ENCODE measurements at places on chromosomes 7 and 10.
A peak's percentile ranks its signal among the peaks of the same experiment; 100 is the strongest.

DNA sequence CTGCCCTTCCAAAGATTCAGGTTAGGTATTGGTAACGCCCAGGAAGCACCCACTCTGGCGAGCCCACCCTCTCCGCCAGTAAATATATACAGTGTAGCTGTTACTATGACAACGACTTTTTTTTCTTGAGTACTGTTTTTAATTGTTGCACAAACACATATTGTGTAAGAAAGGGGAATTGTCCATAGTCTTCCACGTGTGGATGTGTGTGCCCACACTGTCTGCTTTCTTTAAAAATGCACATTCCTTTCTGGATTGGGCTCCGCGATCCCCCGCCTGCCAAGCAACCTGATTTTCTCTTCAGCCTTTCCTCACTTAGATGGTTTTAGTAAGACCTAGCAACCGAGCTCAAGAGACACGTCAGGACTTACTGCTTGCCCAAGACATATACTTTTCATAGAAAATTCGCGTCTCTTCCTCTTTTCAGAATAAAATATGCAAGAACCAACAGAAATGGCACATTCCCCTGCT lies 247.8 kb downstream of the EBF3 start:
- no peak for DNase-seq

- no peak for DNase-seq
These were observed 545.9 kb downstream of the GFRA1 start for GRCh38 chr10:115727129-115727528.

GRCh38 chr7:5546626-5547025 lies 123.0 kb upstream of the TNRC18 start:
- DNase-seq, result no peak

DNA sequence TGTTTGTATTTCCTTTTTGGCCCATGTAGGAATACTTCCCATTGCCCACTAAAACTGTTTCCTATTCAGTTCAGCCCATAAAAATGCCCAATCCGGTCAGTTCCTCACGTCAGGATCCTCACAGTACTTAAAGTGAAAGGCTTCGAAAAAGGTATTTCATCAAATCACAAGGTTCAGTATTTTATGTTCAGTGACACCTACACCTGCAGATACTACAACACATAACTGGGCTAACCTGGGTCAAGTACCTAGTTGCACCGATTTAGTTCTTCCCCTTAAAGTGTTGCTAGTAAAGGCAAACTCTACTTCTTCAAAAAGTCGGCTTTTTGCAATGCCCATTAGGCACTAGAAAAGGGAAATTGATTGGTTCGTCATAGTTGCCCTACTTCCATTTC lies 1.1 kb downstream of the SNX13 start:
- no peak for DNase-seq

- no peak for DNase-seq
These were observed 117.8 kb downstream of the GFRA1 start for GRCh38 chr10:116155191-116155590.

DNA sequence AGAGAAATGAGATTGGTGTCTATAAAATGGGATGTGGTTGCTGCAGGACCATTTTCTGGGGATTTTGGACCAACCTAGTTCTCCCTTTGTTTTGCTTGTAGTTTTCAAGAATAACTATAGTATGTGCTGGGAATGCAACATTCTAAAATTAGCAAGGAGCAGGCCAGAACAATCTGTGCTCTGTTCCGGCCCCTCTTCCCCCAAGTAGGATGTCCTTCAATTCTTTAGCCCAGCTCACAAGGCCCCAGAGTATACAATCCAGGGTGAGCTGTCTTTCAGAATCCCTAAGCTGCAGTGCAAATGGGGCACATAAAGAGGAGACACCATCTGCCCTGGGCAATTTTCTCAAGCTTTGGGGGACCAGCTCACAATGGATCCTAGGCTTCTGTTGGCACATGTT lies 809.1 kb downstream of the TNS3 start:
- no peak for DNase-seq

DNA sequence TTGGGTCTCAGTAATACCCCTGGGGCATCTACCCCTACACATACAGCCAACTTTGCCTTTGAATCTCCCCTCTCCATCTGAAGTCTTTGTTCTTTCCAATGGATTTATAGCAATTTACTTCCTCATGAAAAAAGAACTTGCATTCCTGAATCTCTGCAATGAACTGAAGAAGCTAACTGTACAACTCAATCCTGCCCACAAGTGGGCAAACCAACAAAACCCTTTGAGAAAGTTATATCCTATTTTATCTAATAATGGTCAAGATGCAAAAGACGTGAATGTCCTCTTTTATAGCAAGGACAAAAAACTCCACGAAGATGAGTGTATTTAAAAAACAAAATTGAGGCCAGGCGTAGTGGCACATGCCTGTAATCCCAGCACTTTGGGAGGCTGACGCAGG lies 991.3 kb downstream of the LRMDA start:
- DNase-seq, result no peak

DNA sequence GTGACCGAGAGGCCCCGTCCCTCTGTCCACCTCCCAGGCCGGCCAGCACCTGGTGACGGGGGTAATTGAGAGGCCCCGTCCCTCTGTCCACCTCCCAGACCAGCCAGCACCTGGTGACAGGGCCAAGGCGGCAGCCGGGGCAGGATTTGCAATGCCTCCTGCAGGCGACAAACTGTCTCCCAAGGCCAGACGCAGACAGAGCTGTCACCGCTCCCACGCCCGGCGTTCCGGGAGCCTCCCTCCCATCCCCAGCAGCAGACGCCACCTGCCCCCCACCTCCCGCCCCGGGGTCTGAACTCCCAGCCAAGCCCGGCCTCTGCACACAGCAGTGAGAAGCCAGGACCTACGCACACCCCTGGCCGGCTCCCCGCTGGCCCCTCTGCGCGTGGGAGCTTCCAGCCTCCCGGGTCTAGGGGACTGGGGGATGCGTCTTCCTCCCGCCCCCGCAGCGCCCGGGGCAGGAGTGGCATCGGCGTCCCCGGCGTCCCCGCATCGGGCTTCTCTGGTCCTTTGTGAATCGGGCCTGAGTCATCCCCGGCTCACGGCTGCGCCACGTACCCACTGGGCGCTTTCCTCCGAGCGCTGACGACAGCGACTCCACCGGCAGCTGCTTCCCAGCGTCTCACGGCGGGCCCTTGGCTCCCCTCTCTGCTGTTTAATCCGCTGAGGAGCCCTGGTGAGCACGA lies 95.1 kb upstream of the DIP2C start:
- DNase-seq, result peak; percentile 32

DNA sequence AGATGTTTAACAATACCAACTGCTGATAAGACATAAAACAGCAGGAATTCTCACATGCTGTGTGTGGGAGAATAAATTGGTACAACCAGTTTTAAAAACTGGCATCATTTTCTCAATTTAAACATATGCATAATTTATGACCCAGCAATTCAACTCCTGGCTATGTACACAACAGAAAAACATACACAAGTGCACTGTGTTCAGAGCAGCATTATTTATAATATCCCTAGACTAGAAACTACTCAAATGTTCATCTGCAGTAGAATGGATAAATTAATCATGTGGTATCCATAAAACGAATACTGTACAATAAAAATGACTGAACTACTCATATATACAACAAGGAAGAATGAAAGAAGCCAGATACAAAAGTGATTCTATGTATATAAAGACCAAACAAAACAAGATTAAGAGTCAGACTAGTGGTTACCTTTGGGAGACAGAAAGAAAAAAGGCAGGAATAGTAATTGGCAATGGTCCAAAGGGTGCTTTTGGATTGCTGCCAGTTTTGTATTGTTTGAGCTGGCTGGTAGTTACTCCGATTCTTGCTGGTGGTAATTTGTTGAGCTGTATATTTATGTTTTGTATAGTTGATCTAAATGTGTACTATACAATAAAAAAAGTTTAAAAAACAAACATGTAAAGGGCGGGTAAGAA lies 306.0 kb downstream of the TFEC start:
- DNase-seq, result no peak

DNA sequence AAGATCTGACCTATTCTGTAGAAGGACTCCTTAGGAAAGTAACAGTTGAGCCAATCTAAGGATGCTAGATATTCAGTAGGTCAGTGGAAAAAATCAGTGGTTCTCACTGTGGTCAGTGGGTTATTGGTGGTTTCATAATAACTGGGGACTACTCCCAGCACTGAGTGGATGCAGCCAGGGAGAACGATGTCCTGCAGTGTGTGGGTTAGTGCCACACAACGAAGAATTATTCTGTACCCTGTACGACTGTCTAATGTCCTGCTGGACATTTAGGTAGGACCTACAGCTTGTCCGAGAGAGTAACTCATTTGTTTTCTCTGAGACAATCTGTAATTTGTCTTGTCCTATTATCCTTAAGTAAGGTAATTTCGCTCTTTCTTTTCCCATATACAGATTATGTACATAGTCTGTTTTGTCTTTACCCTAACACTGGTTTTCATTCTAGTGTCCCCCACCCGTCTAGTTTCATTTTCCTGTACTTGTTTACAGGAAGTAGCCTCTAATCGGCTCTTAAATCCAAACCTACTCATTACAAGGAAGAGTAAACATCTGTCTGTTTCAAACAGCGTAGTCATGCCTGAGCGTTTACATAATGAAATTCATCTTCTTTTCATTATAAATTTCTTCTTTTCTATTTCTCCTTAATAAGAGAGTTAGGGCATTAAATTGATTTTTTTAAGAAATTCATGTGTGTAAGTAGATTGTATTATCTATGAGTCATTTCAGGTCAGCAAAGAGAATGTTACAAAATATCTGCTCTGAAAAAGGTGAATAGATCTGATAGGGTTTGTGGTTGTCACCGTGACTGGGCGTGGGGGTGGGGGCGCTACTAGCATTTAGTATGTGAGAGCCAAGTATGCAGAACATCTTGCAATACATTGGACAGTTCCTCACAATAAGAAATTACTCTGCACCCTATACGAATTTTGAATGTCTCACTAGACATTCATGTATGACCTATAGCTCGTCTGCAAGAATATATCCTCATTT lies 8.3 kb upstream of the ZC3HAV1L start:
- no peak for DNase-seq

DNA sequence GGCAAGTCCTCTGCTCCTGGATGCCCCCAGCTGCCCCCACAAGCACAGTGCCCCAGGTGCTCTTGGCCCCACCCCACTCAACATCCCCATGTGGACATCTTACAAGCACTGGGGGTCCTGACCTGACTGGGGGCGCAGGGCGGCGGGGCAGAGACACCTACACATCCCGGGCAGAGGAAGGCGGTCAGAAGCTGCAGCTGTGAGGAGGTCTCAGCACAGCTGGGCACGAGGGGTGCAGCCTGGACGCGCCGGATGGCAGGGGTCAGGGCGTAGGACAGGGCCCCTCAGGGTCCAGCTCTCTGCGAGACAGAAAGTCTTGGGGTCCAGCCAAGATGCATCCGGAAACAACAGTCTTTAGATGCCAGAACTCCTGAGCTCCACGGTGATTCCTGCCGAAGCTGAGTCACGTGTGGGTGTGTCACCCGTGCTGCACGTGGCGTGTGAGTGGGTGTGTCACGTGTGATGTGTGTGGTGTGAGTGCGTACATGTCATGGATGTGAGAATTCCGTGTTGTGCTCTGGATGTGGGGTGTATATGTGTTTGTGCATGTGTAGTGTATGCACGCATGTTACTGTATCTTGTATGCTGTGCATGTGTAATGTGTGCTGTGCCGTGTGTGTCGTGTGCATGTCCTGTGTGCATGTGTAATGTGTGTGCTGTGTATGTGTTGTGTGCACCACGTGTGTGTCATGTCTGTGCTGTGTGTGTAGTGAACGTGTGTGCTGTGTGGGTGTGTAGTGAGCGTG lies 5.1 kb downstream of the VENTX start:
- DNase-seq, result no peak

- DNase-seq, result no peak
These were observed 19.9 kb downstream of the CALD1 start for GRCh38 chr7:134799377-134799776.

DNA sequence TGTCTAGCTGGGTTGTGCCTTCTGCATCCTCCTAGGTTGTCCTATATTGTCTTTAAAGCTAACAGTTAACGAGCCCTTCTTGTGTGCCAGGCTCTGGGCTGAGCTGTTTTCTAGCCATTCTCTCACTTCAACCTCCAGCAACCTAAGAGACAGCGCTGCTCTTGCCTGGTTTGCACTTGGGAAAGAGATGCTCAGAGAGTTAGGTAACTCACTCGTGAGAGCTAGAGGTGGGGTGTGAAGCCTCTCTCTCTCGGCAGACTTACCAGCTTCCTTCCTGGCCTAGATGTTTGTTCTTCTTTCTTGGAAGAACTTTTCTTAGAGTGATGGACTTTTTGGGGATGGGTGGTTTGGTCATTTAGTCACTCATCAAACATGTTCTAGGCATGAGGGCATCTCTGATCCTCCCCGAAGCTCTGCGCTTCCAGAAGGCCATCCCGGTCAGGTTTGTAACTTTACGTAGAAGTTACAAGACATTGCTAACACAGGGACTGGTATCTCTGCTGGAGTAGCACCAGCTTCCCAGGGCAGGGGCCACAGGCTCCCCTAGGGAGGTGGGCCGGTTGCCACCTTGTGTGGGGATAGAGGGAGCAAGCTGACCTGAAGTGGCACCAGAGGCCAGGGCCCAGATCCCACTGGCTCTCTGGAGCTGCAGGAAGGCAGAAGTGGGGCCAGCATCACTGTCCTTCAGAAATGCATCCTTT lies 14.3 kb downstream of the TSPAN15 start:
- no peak for DNase-seq

DNA sequence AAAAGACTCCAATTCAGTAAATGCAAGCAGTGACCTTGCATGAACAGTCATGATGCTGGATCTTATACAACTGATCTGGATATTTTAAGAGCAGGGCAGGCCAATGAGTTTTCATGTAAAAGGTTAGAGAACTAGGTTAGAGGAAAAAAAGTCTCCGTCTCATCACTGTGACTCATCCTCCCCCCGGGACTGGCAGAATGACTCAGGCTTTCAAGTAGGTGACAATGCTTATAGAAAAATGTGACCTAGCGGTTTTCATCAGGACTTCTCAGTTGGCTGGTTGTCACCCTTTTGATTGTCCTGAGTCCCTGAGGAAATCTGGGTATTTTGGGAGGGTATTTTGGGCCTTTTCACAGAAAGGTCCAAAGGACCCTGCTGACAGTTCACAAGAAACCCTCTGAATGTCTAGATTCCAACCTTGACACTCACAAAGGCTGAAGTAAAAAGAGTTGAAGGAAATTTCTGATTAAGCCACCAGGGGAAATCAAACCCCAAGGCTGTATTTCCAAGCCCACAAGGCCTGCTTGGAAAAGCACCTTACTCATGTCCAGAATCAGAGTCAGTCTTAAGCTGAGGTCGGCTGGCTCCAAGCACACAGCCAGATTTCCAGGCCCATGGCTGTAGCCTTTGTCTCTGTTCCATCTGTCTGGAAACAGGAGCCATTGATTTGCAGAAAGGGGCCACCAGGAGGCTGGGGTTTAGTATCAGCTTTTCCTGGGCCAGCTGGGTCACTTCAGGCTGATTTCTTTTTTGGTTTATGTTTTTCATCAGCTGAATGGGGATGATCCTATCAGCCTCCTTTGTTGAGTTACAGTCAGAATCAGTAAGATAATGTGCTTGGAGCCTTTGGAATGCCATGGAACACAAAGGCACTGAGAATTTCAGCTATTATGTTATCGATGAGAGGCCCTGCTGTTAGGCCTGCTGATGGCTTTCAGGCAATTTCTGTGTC lies 226.4 kb upstream of the HABP2 start:
- no peak for DNase-seq

Data from hypothalamus (tissue), 51 donors.